ENCODE measurements at places on chromosomes 13 and 19.

DNA sequence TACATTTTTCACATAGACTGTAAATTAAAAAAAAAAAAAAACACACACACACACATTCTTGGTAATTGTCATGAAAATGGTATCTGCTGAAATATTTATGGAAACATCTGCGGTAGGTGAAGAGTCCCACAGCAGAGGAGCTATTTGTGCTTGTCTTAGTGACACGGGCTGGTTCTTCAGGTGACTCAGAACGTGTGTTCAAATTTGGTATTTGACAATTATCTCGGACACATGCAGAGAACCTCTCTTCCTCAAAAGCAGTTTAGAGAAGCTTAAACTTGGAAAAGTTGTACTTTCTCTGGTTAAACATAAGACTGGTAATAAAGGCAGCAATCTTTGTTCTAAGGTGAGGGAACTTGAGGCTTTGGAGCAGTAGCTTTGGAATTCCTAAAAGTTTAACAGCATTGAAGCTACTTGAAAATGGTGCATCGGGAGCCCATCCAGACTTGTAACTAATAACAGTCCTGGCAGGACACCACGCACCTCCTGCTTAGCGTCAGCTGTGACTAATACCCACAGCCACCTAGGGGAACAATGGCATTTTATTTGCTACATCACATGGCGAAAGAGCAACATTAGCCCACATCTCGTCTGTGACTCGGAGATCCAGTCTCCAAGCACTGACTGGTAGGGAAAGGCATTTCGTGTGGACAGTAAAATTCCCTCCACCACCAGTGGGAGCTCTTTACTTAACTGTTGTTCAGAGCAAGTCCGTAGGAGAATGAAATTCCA lies 1505.1 kb upstream of the SLC10A2 start:
- no peak for DNase-seq

DNA sequence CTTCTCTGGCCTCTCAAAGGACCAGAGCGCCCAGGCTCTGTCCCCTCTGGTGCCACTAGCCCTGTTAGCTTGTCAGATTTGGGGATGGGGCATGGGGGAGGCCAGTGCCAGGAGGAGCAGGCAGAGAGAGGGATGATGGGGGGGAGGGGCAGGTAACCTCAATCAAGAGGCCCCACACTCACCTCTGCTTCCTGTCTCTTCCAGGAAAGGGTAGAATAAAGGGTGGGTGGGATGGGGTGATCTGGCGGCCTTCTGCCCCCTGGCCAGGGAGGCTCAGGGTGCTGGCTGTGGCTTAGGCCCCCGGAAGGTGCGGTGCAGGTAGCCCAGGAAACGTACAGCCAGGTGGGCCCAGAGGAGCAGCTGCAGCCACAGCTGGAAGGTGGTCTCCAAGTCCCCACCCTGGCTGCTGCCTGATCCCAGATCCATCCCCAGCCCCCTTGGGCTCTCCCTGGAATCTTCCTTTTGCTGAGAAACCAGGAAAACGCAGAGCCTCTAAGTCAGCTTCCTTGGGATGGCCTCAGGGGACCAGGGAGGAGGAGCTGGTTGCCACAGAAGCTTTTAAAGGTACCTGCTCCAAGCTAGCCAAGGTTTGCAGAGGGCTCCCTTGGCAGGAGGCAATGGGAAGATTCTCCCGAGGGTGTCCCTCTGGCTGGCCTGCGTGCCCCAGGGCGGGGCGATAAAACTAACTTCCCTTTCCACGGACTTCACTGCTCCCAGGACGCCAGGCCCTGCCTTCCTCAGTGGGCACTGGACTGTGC lies 5.3 kb downstream of the PRKACA start:
- DNase-seq = no peak

GRCh38 chr13:97948041-97948440 lies 5.4 kb upstream of the IPO5 start:
- DNase-seq = no peak

DNA sequence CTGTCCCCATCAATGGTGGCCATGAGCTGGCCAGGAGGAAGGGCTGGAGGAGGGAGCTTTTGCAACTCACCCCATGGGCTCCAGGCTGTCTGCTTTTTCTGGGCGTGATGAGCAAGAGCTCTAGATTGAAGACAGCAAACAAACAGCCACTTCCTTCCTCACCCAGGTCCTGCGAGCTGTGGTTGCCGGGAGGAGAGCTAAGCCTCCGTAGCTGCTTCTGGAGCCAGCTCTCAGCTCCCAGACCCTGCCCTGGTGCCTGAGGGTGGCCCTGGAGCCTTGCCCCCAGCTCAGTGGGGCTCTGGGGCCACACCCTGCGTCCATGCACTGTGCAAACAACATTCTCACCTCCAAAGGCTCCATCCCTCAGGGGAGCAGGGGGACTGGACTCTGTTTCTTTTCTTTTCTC lies 6.2 kb downstream of the MYO1F start:
- peak; percentile 43 for DNase-seq

DNA sequence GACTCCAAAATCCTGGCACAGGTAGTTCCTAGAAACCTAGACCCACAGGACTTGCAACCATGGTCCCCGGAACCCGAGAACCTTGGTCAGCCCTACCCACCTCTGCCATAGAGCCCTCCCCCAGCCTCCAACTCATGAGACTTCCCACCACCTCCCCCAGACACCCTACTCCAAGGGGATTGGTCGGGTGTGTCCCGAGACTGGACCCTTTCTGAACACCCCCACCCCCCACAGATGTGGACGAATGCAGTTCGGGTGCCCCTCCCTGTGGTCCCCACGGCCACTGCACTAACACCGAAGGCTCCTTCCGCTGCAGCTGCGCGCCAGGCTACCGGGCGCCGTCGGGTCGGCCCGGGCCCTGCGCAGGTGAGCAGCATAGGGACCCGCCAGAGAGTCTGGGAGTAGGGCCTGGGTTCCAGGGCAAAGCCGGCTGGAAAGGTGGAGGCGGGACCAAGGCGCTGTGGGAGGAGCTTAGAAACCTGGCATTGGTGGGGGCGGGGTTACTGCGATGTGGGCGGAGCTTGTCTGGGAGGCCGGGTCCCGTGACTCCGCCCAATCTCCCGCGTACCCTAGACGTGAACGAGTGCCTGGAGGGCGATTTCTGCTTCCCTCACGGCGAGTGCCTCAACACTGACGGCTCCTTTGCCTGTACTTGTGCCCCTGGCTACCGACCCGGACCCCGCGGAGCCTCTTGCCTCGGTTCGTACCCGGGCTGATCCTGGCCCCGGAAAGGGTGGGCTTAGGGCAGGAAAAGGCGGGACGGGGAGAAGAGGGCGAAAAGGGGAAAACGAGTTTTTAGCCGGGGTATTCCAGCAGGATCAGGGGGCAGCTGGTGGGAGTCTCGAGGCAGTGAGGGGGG lies 11.9 kb downstream of the LTBP4 start:
- DNase-seq = peak; percentile 89

GRCh38 chr19:33564836-33565338 lies 43.3 kb upstream of the PEPD start:
- DNase-seq = no peak

GRCh38 chr13:33015241-33015668 lies 968 bp upstream of the KL start:
- DNase-seq = no peak

DNA sequence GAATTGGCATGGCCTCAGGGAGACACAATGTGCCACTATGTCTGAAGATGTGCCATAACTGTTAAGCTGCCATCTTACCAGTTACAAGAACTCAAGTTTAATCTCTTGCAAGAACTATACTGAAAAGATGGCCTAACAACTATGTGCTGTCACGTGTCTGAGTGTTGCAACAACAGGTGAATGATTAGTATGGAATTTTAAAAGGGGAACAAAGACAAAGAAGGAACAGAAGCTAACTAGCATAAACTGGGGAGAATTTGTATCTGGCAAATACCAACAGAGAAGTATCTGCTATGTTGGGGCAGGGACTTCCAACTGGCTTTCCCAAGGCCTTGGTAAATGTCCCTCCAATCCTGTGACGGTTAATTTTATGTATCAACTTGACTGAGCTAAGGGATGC lies 11.5 kb upstream of the ACOD1 start:
- no peak for DNase-seq

DNA sequence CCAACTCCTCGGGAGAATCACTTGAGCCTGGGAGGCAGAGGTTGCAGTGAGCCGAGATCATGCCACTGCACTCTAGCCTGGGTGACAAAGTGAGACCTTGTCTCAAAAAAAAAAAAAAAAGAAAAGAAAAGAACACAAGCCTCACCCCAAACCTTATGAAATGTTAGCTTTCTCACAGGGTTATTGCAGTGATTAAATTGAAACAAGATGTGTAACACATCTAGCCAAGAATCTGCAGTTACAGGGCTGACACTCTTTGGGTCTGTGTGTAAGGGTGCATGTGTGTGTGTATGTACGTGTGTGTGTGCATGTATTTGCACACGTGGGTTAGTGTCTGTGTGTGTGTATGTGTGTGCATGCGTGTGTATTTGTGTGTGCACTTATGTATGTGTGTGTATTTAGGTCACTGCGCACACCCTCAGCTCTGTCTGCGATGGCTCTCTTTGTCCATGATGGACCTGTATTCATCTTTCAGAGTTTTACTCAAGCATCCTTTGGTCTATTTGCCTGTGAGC lies 336.3 kb downstream of the UQCRFS1 start:
- no peak for DNase-seq

- peak; percentile 42 for DNase-seq
Observed at GRCh38 chr13:50080203-50080910, 65.1 kb downstream of the KCNRG start.

DNA sequence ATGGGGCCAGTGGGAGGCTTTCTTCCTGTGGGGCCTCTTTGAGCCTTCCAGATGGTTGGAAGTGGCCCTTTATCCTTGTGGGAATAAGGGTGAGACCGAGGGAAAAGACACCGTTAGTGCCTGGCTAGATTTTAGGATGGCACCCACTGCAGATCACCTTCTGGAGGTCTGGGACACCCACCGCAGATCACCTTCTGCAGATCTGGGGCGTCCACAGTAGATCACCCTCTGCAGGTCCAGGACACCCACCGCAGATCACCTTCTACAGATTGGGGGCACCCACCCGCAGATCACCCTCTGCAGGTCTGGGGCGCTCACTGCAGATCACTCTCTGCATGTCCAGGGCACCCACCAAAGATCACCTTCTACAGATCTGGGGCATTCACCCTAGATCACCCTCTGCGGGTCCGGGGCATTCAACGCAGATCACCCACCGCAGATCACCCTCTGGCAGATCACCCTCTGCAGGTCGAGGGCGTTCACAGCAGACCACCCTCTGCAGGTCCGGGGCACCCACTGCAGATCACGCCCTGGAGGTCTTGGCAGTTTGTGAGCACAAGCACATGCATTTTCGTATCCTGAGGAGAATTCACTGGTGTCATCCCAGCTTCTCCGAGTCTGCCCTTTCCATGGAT lies 153.4 kb upstream of the TSHZ3 start:
- DNase-seq = no peak

- no peak for DNase-seq
Observed at GRCh38 chr13:42760951-42761350, 20.4 kb upstream of the FAM216B start.

DNA sequence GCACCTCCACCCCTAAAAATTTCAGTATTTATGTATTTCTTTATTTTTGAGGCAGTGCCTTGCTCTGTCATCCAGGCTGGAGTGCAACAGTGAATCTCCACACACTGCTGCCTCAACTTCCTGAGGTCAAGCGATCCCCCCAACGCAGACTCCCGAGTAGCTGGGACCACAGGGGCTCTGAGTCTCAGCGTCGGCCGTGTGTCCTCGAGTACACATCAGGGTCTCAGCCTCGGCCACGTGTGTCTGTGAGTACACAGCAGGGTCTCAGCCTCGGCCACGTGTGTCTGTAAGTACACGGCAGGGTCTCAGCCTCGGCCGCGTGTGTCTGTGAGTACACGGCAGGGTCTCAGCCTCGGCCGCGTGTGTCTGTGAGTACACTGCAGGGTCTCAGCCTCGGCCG lies 21.2 kb downstream of the C2CD4C start:
- no peak for DNase-seq

DNA sequence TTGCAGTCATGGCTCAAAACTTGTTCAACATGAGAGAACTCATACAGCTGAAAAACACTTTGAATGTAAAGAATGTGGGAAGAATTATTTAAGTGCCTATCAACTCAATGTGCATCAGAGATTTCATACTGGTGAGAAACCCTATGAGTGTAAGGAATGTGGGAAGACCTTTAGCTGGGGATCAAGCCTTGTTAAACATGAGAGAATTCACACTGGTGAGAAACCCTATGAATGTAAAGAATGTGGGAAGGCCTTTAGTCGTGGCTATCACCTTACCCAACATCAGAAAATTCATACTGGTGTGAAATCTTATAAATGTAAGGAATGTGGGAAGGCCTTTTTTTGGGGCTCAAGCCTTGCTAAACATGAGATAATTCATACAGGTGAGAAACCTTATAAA lies 20.1 kb downstream of the ZNF283 start:
- no peak for DNase-seq

DNA sequence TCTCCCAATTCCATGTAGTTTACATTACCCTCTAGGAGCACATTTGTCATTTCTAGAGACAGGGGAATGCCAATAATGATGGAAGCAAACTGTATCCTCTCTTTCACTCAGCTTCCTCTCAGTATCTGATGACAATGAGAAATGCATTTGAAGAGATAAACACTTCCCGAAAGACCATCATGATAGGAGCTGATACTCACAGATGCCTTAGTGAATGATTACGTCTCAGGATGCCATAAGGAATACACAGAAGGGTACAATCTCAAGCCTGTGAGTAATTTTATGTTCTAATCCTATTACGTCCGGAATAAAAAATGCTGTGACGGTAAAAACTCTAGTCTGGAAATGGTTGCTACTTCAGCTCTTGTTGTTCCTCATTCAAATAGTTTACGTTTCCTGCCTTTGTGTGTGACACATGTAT lies 663.8 kb upstream of the MIR17HG start:
- DNase-seq = no peak

DNA sequence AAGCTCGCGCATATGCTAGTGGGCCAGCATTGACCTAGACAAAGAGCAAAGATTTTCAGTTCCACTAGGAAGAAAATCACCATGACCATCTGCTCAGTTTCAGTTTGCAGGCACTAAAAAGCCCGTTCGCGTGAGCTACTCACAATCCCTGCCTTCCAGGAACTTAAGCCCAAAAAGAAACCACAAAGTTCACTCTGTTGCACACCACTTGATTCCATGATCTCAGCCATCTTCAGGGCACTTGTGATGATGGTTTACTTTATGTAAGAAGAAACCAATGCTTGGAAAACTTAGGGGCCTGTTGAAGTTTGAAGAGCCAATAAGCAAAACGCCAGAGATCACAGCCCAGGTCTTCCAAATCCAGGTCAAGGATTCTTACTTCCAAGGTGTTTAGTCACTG lies 45.0 kb upstream of the SLC15A1 start:
- DNase-seq = no peak

DNA sequence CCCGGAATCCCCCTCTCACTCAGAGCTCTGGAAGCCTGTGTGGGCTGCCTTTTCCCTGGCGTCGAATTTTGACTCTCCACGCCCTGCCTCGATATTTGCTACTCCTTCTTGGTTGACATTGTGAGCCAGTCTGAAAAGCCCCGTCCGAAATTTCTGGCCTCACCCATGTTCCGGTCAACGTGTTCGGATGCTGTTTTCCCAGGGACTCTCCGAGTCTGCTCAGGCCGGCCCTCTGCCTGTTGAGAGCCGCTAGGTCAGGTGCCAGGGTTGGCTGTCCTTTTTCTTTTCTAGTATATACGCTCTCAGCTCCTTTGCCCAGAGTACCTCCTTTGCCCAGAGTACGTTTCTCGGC lies 6.8 kb upstream of the DGKH start:
- DNase-seq = no peak
